ENCODE measurements at places on chromosomes 1 and 21.

- DNase-seq = no peak
Measured at GRCh38 chr1:227939791-227940771, 7.7 kb downstream of the WNT9A start.

DNA sequence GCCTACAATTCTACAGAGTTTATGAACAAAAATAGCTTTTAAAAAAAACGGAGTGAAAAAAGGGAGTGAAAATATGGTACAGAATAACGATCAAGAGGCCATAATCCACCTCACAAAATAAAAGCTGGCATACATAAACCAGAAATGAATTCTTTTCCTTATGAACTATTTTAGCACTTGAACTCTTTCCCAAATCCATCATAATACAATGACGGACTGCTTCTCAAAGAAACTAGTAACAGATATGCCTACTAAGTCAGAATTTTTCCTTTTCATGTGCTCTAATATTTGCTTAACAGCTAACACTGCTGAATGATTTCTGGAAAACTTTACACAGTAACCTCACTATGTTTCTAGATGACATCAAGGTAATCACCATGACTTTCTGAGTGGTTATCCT lies 144.0 kb downstream of the EIF4G3 start:
- no peak for DNase-seq

DNA sequence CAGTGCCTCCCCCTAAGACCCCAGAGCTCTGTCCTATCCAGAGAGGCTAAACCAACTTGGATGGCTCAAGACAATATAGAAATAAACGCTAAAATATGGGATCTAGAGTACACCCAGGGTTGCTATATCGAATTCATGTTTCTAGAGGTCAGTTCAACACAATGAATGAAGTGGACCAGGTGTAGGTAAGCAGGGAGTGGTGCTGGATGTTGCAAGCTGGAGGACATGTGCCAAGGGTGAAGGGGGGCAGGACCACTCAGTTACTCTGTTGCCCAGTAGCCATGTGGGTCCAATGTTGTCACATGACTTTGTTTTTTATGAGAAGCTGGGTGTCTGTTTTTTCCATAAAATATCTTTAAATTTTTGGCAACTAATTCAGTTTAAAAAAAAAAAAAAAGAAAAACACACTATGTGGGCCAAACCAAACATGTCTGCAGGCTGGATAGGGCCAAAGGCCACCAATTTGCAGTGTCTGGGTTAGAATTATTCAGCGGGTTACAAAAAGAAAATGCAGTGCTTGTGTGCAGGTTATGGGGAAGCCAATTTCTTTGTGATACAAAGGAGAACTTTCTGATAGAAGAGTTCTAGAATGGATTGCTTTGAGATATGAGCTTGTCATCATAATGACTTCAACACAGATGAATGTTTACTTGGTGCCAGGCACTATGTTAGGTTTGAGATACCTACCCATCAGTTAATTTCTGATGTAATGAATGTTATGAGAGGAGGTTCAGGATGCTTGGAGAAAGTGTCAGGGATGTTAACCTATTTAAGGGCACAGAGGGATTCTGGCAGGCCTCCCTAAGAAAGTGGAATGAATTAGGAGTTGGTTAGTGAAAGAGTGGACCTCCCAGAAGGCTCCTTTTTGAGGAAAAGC lies 8.9 kb downstream of the CACHD1 start:
- no peak for DNase-seq

GRCh38 chr1:39272027-39272797 lies 67.7 kb downstream of the MACF1 start:
- DNase-seq = no peak

GRCh38 chr1:30249446-30250337 lies 473.7 kb downstream of the MATN1 start:
- DNase-seq = no peak

DNA sequence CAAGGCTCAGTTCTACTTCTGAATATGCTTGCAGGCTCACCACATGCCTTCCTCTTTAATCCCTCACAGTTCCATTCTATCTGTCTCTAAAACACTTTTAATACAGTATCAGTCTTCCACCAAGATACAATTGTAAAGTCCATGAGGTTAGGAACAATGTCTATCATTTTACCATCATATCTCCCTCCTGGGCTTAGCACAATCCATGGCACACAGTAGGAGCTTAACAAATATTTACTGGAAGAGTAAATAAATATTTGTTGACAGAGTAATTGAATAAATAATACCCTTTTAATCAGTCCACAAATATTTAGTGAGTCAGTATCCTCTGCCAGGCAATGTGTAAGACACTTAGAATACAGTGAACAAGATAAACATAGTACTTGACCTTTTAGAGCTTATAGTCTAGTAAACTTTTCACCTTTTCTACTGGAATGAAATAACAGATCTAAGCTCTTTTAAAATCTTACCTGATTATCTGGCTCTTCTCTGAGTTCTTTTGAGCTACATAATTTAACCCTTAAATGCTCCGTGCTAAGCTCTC lies 12.7 kb upstream of the GADD45A start:
- DNase-seq = no peak

DNA sequence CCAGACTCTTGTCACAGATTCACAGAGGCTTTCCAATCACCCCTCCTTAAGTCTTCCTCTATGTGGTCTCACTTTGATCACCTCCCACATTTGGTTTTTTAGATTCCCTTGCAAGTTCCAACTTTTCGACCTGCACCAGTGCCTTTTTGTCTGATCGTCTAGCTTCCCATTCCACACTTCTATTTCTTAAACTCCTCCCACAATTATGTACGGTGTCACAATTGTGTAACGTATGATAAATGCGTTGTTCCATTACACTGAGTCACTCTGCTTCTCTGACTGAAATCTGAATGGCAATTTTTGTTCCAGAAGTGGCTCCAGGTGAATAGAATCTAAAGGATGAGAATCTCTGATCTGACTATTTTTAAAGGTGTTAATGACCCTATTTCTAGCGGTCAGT lies 320.1 kb downstream of the LMX1A start:
- DNase-seq = no peak

- no peak for DNase-seq
Measured at GRCh38 chr1:36339215-36339614, 15.8 kb upstream of the EVA1B start.

DNA sequence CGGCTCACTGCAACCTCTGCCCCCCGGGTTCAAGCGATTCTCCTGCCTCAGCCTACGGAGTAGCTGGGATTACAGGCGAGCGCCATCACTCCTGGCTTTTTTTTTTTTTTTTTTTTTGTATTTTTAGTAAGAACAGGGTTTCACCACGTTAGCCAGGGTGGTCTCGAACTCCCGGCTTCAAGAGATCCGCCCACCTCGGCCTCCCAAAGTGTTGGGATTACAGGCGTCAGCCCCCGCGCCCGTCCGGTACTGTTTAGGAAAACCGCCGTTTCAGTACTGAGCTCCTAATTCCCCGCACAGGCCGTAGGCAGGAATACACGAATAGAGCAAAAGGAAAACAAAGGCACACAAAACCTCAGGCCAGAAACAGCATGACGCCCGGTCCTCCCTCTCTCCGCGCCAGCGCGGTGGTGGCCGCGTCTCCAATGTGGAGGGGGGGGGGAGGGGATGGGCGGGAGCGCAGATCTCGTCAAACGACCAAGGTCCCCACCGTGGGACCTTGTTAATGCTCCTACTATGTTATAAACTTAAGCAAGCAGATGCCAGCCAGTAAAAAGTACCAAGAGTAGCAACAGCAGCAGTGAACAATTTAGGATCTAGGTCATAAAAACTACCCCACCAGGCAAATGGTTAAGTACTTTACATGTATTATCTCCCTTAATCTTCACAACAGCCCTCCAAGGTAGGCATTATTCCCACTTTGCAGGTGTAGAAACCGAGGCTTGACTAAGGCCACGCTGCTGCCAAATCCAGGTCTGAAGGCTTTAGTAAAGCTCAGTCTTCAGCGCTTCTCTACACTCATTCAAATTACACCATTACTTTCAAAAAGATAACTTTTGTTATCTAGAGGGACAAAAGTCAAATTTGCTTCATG lies 648 bp upstream of the ADAR start:
- no peak for DNase-seq

DNA sequence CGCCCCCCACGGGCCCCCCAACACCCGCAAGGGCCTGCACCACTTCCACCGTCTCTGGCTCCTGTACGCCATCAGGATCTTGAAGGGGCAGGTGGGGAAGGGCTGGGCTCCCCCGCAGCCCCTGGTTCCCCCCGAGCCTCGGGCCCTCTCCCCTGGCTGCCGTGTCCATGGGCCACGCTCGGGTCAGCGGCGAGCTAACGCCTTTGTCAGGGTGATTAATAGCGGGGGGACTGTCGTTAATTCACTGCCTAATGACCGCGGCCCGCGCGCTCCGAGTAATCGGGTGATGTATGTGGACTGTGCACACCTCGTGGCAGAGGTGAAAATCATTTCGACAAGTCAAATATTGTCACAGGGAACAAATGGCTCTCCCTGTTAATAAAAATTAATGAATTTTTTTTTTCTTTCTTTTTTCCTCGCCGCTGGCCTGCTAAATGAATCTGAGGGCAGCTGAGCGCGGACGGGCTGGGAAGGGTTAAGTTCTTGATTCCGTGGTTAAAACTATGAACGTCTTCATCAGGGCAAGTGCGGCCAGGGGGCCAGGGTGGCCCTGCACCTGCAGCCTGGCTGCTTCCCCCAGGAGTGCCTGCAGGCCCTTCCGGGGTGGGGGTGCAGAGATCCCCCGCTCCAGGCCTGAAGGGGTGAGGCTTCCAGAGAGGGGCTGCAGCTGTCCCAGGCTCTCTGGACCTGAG lies 100.8 kb downstream of the PRDM16 start:
- no peak for DNase-seq

- DNase-seq = no peak
Measured at GRCh38 chr1:225554216-225554812, 98.6 kb downstream of the ENAH start.

GRCh38 chr1:32276032-32276782 lies 15.7 kb upstream of the HDAC1 start:
- no peak for DNase-seq

GRCh38 chr1:185155600-185156287 lies 1.0 kb downstream of the TRMT1L start:
- DNase-seq = no peak

DNA sequence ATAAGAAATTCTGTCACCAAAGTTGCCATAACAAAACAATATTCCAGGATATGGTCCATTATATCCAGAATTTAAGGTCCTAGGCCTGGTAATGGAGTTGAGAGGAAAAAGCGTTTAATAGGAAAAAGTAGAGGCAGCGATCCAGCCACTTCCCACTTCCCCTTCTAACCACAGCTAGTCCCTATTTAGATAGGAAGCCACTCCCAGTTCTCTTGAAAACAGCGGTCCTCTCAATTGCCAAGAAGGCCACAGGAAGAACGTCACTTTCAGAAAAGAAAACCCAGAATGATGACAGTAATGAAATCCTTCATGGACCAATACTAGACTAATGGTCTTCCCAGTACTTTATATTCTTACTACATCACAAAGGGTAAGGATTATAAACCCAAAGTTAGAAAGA lies 38.6 kb downstream of the ABL2 start:
- no peak for DNase-seq

- peak; percentile 36 for DNase-seq
Measured at GRCh38 chr1:18875107-18875795, 15.8 kb upstream of the TAS1R2 start.
